ENCODE measurements at places on chromosomes 4 and X.

DNA sequence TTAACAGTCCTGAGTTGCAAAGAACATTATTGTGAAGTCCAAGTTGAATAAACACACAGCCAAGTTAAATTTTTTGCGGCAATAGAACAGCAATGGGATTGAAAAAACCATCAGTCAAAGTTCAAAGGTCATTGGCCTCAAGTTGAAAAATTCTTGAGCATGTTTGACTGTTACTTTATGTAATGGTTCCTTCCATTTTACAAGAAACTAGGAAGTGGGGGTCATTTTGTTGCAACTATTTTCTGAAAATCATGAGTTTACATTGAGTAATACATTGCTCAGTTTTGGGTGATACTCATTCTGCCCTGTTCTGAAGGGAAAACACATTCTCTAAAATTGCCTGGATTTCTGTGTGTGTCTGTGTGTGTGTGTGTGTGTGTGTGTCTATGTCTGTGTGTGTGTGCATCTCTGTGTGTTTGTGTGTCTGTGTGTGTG is 5.2 kb upstream of the IRF2 start:
- no peak for DNase-seq

DNA sequence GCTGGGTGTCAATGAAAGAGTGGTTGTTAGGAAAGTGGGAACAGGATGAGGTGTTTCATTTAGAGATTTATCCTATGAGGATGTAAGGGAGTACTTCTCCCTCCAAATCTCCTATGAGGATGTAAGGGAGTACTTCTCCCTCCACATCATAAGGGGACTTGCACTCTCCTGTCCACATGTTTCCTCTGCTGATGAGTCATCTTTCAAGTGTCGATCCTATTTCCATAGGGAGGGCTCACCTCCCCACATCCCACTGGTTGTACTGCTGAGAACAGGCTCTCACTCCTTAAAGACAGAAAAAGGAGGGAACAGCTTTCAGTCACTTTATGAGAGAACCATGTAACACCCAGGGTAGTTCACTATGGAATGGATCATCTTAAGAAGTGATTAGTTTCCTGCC is 65.0 kb downstream of the INPP4B start:
- DNase-seq = no peak

GRCh38 chrX:113389846-113390245 is 549.2 kb upstream of the AMOT start:
- DNase-seq = peak; percentile 3

- peak; percentile 26 for DNase-seq
These were observed 44.3 kb downstream of the GALNTL6 start for GRCh38 chr4:171857302-171858012.

DNA sequence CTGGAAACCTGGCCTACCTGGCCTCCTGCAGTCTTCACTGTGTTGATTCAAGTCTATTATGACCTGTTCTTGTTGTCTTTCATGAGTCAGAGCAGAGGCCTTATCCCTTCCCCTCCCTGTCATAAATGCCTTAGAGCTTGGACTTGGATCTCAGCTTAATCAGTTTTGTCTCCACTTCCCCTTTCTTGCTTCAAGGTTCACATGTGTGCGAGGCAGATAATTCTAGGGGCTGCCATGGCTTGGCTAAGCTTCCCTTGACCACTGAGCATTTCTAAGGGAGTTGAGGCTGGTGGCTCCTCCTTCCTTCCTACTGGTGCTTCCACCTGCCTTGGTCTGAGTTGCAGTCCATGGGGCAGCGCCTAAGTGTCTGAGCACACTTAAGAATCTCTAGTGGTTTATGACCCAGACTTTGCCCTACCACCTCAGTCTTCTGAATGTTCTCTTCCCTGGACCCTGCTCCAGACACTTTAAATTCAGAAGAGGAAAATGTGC is 1.7 kb upstream of the HEPH start:
- no peak for DNase-seq

GRCh38 chrX:46059316-46059715 is 485.9 kb downstream of the ZNF674 start:
- DNase-seq = no peak

- DNase-seq = no peak
These were observed 83.8 kb upstream of the HHIP start for GRCh38 chr4:144562019-144562705.

- peak; percentile 56 for DNase-seq
These were observed 147.7 kb downstream of the RBM46 start for GRCh38 chr4:154928640-154929257.

DNA sequence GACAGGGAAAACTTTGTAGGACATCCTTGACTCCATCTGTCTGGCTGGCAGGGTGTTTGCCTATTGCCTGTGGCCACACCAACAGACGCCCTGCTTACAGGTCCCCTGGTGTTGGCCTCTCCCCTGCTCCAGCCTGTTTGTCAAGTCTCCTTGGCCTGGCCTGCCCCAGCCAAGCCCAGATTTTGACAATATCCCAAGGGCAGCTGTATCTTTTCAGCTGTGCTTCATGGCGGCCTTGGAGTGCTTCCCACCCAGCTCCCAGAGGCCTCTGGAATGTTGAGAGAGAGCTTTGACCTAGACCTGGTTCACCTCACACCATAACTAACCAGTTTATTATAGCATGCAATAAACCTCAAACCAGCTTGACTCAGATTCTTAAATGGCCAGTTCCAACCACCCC is 204.0 kb upstream of the NHS start:
- no peak for DNase-seq

DNA sequence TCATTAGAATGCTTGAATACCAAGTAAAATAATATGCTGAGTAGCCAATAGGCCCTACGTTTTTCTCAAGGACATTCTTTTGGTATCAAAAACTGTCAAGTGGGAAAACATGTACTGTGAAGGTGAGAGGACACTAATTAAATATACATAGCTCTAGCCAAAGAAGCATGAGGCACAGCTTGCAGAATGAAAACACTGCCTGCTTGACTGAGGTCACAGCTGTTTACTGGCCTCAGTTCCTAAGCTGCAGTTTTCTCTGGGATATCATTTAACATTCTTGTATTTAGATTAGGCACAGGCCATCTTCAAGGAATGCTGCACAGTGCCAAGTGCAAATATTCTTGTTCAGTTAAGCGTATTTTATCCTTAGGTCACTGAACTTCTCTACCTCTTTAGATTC is 78.6 kb downstream of the NAP1L3 start:
- no peak for DNase-seq

- no peak for DNase-seq
These were observed 102.8 kb downstream of the SLC2A9 start for GRCh38 chr4:9918484-9918883.

DNA sequence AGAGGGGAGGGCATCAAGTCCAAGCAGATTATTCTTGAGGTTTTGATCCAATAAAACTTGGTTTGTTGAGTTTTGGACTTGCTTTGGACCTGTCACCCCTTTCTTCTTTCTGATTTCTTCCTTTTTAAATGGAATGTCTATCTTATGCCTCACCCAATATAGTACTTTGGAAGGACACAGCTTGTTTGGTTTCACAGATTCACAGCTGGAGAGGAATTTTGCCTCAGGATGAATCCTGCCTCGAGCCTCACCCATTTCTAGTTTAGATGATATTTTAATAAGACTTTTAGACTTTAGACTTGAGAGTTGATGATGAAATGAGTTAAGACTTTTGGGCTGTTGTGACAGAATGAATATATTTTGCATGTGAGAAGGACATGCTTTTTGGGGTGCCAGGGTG is 136.9 kb upstream of the PDE5A start:
- DNase-seq = no peak

- peak; percentile 57 for DNase-seq
These were observed 88.4 kb downstream of the ZXDA start for GRCh38 chrX:57821703-57822387.

DNA sequence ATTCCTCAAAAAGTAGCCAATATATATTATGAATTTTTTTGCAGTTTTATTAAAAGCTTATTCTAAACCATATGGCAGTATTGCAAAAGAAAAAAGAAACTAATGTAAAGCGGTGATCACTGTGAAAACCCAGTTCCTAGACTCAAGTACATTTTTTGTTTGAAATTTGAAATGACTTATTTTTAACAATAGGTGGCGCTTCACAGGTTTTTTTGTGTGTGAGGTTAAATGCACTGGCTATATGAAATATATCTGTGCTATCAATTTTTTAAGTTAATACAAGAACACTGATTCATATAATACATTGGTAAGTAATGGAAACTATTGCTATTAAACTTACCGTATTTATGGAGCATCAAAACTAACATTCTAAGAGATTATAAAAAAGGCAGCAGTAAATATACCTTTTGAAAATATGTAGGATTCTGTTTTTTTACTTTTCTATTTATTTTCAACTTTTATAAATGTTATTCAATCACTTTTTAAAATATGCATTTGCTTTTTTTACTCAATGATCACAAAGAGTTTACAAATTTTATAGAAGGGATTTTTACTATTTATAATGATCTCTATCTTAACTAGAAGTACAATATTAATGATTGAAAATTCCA is 5.6 kb upstream of the SPRY1 start:
- DNase-seq = peak; percentile 23

DNA sequence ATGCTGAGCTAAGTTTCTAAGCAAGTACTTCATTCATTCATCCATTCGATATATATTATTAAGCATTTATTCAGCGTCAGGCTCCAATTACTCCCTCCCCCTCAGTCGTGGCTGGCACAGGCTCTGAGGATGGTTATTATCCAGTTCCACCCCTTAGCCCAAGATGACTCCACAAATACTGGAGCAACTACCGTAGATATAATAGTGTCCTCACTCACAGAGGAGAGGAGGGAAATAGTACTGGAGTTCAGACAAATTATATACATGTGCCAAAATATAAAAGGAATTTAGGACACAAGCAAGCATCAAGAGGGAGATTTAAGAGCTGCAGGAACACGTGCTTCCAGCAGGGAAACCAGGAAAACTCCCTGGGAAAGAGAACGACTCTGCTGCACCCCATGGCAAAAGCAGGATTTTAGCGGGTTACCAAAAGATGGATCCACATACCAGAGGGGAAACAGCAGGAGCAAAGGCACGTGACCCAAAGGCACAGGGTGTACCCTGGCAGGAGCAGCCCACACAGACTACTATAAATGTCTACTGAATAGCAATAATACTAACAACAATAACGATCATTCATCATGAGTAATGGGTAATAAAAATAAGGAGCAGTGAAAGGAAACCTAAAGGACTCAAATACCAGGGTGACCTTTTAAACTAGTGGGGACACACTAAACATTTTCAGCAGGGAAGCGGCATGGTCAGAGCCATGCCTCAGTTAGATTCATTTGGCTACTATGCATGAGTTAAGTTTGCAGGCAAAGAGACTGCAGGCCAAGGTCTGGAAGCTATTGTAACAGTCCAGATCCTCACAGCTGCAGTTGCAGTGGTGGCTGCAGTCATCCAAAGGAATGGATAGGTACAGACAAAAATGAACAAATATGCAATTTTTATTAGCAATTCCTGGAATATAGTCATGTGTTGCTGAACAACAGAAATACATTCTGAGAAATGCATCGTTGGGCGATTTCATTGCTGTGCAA is 153.7 kb downstream of the APBB2 start:
- DNase-seq = peak; percentile 47

DNA sequence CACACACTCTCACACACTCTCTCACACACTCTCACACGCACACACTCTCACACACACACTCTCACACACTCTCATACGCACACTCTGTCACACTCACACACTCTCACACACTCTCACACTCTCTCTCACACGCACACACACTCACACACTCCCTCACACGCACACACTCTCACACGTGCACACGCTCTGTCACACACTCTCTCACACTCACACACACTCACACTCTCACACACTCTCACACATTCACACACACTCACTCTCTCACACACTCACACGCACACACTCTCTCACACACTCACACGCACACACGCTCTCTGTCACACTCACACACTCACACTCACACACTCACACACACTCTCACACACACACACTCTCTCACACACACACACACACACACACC is 43.0 kb upstream of the DCTD start:
- DNase-seq = no peak

- no peak for DNase-seq
These were observed 202.5 kb upstream of the KLF8 start for GRCh38 chrX:56029691-56030090.

GRCh38 chrX:153468008-153468580 is 2.3 kb downstream of the HAUS7 start:
- peak; percentile 13 for DNase-seq

- no peak for DNase-seq
These were observed 512.2 kb downstream of the PDHA2 start for GRCh38 chr4:96352051-96352517.

DNA sequence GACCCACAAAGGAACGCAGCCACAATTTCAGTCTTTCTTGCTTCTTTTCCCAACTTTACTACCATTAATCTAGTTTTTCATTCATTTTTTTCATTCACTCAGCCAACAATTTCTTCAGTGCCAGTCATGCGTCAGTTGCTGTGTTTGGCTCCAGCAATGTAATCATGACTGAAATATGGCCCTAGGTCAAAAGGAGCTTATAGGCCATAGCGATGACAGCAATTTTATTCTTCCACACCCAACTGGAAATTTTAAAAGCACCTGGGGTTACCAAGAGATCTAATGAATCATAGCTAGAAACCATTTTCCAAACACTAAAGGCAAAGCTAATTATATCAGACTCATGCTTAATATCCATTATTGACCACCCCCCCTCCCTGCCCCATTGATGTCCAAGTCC is 29.8 kb upstream of the C1QTNF7 start:
- no peak for DNase-seq

GRCh38 chrX:15680401-15680800 is 15.8 kb upstream of the CLTRN start:
- DNase-seq = peak; percentile 1

- peak; percentile 77 for DNase-seq
These were observed 18.9 kb downstream of the TMPRSS11E start for GRCh38 chr4:68466185-68466584.

DNA sequence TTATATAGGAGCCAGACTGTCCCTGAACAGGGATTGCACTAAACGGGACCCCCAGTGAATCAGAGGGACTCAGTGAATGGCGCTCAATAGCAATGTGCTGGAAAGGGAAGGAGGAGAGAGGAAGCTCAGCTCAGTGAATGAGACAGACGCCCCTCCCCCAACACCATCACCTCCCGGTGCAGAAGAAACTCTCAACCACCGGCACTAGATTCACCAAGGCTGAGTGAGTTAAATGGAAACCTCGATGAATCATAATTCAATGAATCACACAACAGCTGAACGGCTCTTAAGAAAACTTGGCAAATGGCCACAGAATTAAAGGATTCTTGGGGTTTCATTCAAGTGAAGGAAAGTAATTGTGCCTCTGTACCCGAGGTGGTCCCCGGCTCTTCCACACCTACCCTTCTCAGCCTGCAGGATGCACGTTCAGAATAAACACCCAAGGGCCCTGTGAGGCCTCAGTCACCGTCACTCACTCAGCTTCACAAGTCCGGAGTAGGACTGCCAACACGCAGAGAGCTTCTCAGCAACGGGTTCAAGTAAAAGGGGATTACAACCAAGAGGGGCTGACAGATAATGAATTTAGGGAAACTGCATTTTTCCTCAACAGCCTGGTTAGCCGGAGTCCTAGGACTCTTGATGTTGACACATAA is 29.3 kb downstream of the CRMP1 start:
- DNase-seq = peak; percentile 71

GRCh38 chr4:41632481-41633073 is 94.6 kb downstream of the LIMCH1 start:
- peak; percentile 44 for DNase-seq
